ENCODE measurements at places on chromosomes 5 and 9.

GRCh38 chr9:135254176-135255032 lies 166.9 kb downstream of the OLFM1 start:
- no peak for DNase-seq

DNA sequence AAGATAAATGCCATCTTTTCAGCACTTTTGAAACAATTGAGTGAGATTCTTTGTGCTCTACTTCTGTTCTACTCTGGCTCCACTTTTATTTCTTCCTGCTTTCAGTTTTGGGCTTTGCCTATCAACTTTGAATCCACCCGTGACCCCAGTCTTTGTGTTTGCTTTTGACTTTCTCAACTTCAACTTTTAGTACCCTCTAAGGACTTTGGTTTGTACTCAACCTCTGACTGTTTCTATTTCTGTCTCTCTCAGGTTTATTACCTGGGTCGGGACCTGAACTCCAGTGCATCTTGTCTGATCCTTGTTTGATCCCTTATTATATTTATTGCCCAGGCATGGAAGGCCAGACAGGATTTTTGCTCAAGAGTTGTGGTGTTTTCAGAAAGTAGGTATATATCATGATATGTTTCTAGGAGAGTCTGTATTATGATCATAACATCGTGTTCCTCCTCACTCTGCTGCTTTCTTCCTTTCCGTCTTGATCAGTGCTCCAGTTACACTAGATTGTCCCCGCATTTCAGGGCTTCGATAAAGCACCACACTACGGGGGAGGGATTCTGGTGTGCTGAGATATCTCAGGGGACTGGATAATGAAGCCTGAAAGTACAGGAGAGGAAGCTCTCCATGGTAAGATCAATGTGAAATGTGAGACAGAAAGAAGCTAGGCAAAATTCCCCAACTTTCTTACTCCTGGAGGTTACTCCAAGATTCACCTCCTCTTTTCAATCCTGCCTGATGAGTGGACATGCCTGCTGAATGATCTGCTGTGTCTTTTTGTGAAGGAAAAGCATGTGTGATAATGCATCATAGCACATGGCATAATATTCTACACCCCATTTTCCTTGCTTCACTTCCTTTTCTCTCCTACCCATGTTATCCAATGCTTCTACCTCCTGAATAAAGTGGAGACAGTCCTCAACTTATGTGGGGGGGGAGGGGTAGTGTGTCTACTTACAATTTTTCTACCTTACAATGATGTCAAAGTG lies 155.5 kb upstream of the GRIN3A start:
- DNase-seq, result no peak

GRCh38 chr5:89260254-89260653 lies 377.3 kb upstream of the MEF2C start:
- DNase-seq, result no peak

- DNase-seq, result no peak
Observed at GRCh38 chr9:76887003-76887821, 18.7 kb downstream of the PRUNE2 start.

DNA sequence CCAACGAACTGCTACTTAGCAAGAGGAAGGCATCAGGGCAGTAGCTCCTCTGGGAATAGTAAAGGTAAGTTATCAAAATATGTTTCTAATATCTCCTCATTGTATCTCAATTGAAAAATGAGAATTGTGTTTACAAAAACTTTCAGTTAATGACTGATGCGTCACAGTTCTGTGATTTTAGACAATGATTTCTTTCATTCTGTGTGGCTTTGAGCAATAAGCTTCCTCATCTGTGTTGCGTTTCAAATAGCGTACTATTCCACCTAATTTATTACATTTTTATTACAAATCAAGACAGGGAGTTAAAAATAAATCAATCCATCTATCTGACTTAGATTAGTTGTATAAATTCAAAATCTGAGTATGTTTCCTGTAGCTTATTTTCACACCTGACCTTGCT lies 145.0 kb downstream of the CAAP1 start:
- DNase-seq, result no peak

- DNase-seq, result no peak
Observed at GRCh38 chr9:3820643-3821042, 294.8 kb upstream of the RFX3 start.

GRCh38 chr5:135593886-135594285 lies 15.1 kb upstream of the CXCL14 start:
- DNase-seq, result no peak

DNA sequence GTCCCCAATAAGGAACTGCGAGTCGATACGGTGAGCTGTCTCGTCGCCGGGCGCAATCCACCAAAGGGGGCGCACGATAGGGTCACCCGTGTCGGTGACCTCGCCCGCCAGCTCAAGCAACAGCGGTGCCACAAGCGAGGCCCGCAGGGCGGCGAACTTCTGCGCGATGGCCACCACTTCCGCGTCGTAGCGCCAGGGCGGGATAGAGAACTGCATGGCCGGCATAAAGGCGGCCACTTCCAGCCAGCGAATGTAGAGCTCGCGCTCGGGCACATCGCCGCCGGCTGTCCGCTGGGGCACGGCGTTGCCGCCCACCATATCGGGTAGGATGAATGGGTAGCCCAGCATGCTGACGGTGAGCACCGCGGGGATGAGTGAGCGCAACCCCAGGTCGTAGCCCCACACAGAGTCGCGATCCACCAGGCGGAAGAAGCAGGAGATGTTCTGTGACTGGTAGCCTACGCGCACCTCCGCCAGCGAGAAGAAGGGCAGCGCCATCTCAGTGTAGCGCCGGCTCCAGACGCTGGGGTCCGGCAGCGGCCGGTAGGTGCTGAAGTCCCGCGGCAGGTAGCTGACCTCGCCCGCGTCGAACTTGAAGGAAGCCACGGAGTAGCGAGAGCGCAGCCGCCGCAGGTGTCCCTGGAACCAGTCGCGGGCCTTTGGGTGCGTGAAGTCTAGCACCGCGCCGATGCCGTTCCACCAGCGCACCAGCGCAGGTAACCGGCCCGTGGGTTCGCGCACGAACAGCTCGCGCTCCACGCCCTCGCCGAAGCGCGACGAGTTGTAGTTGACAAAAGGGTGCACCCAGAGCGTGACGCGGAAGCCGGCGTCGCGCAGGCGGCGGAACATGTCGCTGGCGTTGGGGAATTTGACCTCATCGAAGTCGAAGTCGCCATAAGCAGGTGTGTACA lies 5.5 kb downstream of the MYORG start:
- DNase-seq, result no peak

GRCh38 chr5:143350751-143351602 lies 52.5 kb downstream of the NR3C1 start:
- DNase-seq, result peak; percentile 88

GRCh38 chr9:19554529-19554928 lies 145.7 kb downstream of the ACER2 start:
- DNase-seq, result no peak

All from fibroblast of upper back skin (primary cell).